PC-3 (cell line): ENCODE measurements at places on chromosomes 13 and 19. TPM values are rescaled to one million over a fixed set of nuclear protein-coding genes. Genes with fewer than 3 reads are reported as not detected.
A peak's percentile ranks its signal among the peaks of the same experiment; 100 is the strongest.

SRRM5 gene
- total RNA-seq = 0.11 and 0.12 TPM in 2 replicates

PRR19 gene
- not detected in 2 replicates for total RNA-seq

DNA sequence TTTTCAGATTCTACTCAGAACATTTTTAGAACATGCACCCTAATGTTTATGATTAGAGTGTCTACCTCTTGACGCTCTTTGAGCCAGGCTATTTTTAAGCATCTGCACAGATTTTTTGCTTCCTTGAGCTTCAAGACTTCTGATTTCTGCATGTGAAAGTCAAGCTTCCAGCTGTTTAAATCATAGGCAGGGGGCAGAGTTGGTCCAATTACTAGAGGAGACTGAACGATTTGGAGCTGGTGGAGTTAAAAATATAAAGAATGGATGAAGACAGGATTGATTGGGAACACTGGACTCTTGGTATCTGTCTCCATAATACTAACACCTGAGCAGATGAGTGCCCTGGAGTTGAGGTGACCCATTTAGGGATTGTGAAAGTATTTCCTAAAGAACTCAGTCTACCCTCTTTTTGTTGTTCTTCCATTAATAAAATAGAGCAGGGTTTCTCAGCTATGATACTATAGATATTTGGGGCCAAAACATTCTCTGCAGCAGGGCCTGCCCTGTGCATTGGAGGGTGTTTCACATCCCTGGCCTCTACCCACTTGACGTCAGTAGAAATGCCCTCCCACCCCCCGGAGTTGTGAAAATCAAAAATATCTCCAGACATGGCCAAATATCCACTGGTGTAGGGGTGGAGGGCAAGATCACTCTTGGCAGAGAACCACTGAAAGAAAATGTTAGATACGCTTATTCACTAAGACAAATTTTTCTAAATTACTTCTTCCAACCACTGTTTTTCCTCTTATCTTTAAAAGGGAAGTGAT, 160.1 kb downstream of the COG6 start:
- DNase-seq = peak; percentile 13

DNA sequence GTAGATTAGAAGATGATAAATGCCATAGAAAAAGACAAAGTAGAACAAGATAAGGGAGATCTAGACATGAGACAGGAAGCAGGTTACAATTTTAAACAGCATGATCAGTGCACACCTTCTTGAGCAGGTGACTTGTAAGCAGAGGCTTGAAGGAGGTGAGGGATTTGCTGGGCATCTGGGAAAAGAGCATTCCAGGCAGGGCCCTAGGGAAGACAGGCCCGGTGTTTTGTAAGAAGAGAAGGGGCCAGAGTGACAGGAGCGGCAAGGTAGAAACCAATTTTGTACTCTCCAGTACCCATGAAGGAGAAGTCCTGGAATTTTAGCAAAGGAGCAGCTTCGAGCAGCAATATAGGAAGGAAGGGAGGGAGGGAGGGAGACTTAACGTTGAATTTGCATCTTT, 296.5 kb downstream of the MZT1 start:
- DNase-seq = no peak

MISP gene
- total RNA-seq = 115 and 130 TPM in 2 replicates

- no peak for DNase-seq
These were observed 63.1 kb downstream of the DLEU7 start for GRCh38 chr13:50780201-50781015.

PPM1N gene
- 2.5 and 4.7 TPM in 2 replicates for total RNA-seq

SPINT2 gene
- total RNA-seq = 442 and 650 TPM in 2 replicates

LHB gene
- not detected in 2 replicates for total RNA-seq

DNA sequence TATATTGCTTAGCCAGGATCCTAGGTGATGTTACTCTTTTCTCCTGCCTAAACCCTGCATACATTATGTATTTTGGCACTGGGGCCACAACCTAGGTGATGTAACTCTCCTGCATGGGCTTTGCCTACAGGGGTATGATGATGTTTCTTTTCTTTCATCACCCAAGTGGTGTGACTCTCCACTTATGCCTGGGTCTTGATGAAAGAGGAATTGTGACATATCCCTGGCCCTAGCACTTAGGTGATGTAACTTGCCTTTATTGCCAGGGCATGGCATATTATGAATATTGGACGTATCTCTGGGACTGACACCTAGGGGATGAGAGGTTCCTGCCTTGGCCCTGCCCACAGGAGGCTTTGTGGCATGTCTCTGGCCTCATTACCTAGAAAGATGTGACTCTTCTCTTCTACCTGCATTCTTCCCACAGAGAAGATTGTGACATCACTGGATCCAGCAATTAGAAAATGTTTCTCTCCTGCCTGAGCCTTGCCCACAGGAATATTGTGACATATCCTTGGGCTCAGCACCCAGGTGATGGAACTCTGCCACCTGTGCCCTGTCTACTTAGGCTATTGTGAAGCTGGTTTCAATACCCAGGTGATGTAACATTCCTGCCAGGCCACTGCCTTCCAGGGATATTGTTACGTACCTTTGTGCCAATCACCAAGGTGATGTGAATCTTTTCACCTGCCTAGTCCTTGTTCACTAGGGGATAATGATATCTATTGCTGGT, 27.3 kb upstream of the ZNF254 start:
- DNase-seq = peak; percentile 9

DNA sequence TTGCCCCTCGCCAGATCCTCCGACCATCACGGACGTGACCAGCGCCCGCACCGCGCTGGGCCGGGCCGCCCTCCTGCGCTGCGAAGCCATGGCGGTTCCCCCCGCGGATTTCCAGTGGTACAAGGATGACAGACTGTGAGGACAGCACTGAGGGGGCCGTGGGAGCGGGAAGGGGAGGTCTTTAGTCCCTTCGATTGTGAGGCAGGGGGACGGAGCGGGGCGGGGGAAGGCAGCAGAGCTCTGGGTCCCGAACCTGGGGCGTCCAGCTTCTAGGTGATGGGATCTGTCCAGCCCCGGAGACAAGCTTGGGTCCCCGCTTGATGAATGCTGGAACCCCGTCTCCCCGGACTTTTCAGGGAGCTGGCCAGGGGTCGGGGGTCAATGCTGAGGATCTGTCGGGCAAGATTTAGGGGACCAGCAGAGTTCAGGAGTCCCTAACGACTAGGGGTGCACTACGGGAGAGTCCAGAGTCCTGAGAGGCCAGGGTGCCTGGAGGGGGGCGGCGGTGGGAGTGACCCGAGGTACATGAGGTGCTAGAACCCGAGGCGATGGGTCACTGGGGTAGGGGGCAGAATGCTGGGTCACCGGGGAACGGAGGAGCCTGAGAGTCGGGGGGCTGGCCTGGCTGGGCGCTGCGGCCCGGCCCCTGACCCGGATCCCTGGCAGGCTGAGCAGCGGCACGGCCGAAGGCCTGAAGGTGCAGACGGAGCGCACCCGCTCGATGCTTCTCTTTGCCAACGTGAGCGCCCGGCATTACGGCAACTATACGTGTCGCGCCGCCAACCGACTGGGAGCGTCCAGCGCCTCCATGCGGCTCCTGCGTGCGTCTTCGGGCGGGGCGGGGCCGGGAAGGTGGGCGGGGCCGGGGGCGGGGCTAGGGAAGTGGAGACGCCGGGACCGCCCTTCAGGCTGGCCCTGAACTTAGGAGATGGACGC, 14.6 kb downstream of the VSIG10L start:
- DNase-seq = peak; percentile 58

BEST2 gene
- total RNA-seq = 0.07 TPM in 1 of 2 replicates, not detected in the other

DNA sequence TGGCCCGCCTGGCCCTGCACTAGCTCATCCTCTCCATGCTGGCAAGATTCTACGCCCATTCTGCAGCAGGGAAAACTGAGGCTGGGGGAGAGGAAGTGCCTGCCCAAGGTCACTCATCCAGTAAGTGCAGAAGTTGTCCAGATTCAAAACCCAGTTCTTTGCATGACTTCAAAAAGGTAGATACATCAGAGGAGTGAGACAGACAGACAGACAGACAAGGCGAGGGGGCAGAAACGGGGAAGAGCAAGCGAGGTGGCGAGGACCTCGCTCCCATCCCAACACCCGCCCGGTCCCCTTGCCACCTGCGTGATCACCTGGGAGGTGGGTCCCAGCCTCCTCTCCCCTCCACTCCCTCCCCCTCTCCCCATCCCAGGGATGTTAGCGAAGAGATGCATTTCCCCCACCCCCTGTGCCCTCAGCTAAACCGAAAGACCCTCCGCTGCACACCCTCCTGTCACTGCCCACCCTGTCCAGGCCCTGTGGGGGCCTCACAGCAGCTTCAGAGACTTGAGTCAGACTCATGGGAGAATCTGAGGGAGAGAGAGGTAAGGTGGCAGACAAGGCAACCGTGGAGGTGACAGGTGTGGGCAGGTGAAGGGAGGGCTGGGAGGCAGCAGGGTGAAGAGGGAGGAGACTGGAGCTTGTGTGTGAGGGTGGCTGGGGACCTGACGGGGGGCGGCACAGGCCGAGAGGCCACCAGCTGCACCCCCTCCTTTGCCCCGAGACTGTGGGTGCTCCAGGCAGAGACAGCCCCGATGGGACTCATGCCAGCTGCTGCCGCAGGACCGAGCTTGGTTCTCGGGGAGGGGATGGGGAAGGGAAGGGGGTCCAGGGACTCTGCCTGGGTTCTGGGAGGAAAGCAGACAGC, 18.9 kb downstream of the LRRC4B start:
- DNase-seq = no peak

DZIP1 gene
- 1.8 and 3.5 TPM in 2 replicates for total RNA-seq
